ENCODE measurements at places on chromosomes 3 and 15.

DNA sequence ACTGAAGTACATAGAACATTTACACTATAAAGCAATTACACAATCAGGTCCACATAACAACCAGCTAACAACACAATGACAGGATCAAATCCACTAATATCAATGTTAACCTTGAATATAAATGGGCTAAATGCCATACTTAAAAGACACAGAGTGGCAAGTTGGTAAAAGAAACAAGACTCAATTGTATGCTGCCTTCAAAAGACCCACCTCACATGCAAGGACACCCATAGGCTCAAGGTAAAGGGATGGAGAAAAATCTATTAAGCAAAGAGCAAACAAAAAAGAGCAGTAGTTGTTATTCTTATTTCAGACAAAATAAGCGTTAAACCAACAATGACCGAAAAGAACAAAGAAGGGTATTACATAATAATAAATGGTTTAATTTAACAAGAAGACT lies 183.3 kb downstream of the PYDC2 start:
- no peak for DNase-seq

DNA sequence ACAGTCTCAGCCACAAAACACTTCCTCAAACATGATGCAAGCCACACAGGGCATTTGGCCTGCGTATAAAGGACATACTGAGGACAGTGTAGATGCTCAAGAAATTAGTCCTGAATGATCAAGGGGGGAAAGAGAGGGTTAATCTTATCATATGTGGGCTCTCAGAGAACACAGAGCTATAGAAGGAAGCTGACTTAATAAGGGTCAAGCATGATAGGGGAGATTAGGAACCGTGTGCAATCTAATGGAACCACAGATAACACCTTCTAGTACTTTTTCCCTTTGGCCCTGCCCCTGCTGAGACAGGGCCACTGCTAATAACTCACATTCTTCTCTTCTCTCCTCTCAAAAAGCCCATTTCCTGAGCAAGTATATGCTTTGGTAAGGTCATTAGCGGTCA lies 114.1 kb upstream of the ADAMTS9 start:
- DNase-seq, result no peak

GRCh38 chr15:42159381-42160015 lies 3.1 kb upstream of the PLA2G4F start:
- no peak for DNase-seq

GRCh38 chr15:91508633-91509032 lies 344.9 kb upstream of the SLCO3A1 start:
- DNase-seq, result no peak

DNA sequence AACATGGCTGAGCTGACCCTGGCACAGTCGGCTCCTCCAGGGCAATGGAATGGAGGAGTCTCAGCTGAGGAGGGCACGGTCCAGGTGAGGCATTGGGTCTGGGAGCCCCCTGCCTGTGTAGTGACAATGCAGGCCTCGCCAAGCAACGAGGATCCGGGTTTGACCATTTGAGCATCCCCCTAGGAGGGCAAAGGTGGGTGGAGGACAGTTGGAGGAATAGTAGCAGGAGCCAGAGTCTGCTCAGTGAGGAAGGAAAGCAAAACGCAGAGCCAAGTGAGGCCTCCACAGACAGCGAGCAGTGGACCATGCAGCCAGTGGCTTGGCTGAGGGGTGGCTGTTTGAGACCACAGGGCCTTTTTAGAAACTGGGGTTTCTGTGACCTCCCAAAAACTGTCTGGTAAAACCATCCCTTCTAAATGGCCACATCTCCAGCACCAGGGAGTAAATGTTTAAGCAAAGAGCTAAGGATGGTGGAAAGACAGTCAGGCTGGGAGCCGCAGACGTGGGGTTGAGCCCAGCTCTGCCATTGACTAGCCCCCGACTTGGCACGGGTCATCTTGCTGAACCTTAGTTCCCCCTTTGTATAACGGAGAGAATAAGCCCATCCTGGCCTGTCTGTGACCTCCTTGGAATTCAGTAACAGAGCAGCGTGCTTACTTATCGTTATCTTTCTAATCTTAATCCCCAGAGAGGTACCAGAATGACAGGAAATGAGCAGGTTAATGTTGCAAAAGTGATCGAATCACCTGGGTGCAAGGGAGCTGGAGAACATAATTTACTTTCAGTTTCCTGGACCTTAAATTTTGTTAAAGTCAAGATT lies 46.8 kb downstream of the CMTM6 start:
- DNase-seq, result no peak

GRCh38 chr15:39610665-39611064 lies 29.8 kb downstream of the THBS1 start:
- DNase-seq, result no peak

DNA sequence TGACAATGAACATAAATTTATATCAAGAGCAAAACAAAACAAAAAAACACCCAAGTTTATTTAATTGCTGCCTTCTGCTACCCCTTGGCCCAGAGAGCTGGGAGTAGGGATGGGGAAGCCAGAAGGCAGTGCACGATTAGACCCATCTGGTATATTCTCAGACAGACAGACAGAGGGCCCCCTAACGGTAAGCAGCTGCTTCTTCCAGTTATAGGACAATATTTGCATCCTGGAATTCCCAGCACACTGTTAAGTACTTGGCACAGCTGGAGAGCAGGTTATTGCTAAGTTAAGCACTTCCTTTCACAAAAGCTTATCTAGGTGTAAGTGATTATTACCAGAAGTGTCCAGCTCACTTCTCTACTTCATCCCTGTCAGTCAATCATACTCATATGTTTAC lies 39.3 kb downstream of the C2CD4B start:
- DNase-seq, result peak; percentile 24

GRCh38 chr3:143158014-143158988 lies 38.7 kb downstream of the CHST2 start:
- DNase-seq, result peak; percentile 61

GRCh38 chr3:111619833-111620232 lies 24.7 kb upstream of the ZBED2 start:
- DNase-seq, result peak; percentile 55

GRCh38 chr3:179872842-179873241 lies 163.9 kb downstream of the PEX5L start:
- no peak for DNase-seq

GRCh38 chr15:26352909-26353308 lies 420.0 kb downstream of the GABRB3 start:
- no peak for DNase-seq

- peak; percentile 78 for DNase-seq
Measured at GRCh38 chr3:82133070-82133606, 371.7 kb upstream of the GBE1 start.

DNA sequence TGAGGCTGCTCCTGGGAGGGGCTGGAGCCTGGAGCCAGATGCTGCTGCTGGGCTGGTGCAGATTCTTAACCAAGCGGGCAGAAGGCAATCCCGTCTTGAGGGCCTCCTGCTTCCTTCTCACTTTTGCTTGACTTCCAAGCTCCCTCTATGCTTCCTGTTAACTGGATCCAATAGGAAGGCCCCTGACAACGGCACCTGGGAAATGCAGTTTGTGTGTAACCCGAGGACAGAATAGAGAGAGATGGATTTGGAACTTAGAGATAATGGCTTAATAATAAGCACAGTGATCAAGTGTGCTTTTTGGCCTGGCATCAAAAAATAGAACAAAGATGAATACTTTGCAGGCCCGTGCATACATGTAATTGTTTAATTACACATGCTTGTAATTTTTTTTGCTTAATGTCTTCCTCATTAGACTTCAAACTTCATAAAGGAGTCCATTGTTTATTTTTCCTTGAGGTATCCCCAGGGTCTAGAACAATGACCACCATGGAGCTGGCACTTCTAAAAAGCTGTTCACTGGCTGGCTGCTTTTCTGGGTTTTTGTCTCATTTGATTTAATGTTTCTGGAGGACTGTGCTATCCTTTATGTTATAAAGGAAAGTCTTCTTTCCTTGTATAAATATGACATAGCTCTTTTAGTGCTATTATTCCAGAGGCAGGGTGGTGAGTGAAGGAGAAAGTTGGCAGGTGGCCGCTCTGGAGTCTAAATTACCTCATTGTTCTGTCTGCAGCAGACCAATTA lies 63.3 kb upstream of the MITF start:
- no peak for DNase-seq

GRCh38 chr3:171553086-171553485 lies 92.9 kb upstream of the TNIK start:
- no peak for DNase-seq

All from astrocyte of the hippocampus (primary cell).